ENCODE measurements at places on chromosomes 6 and 20.

- H3K4me3 ChIP-seq, result no peak overlapping the region
- no peak overlapping the region for H3K27ac ChIP-seq
- DNase-seq, result no peak
- H3K4me1 ChIP-seq, result no peaks in the 10 kb centered on the region
- H3K36me3 ChIP-seq, result no peaks in the 10 kb centered on the region
Observed at GRCh38 chr6:43803055-43803782, 33.2 kb downstream of the VEGFA start.

GRCh38 chr6:69758214-69758613, 38.6 kb downstream of the LMBRD1 start:
- no peak overlapping the region for H3K27ac ChIP-seq
- DNase-seq, result no peak
- no peaks in the 10 kb centered on the region for H3K27me3 ChIP-seq
- peaks cover 5% of the 10 kb centered on the region for H3K4me1 ChIP-seq

DNA sequence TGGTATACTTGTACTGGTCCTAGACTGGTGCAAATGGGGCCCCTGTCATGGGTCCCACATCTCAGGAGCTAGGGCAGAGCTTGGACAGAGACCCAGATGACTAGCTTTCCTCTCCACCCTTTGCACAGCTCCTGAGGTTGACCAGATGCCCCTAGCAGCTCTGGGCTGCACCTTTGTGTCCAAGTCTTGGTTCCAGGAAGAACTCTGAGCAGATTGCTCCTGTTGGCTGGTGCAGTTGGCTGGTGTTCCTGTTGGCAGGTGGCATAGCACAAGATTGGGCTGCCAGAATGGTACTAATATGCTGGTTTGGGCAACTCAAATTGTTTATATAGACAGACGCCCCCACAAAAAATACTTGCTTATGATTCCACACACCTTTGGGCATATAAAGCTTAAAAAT, 89.4 kb upstream of the EZR start:
- peaks cover 8% of the 10 kb centered on the region for H3K4me1 ChIP-seq
- no peak overlapping the region for H3K27ac ChIP-seq
- no peaks in the 10 kb centered on the region for H3K27me3 ChIP-seq
- DNase-seq, result no peak

DNA sequence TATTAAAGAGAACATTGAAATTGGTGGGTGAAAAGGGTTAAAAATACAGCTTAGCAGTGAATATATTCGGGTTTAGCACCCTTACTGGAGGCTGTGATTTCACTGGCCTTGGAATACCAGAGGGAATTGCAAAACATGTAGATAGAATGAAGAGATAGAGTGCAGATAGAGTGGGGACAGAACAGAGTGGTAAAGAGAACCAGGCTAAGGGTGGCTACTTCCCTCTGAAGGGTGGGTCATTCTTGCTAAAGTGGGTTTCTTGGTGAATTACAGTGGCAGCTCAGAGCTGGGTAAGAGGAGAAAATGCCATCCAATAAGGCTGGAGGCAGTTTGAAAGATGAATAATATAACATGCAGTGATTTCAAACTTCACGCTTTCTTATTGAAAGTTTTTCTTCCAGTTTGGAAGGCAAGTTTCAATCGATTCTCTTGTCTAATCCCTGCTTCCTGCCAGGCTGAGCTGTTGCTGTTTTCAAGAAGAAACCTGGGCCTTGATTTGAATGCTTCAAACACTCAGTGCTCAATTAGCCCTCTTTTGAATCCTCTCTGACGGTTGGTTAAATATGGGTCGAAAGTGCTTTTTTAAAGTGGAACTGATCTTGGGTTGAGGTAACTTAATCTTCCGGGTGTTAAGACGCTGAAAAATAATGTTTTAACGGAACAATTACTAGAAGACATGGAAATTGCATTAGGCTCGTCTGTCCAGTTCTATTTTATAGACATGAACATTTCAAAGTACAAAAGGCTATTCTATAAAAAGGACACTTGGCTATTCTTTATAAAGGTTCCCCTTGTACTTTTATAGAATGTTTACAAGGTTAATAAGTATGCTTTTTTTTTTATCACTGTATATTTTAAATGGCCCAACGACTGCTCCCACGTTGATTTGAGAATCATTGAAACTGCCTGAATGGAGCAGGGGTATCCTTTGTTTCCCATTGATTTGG, 203.3 kb downstream of the BCAS1 start:
- no peaks in the 10 kb centered on the region for H3K27me3 ChIP-seq
- DNase-seq, result no peak
- H3K27ac ChIP-seq, result peak overlapping the region; percentile 95
- H3K4me1 ChIP-seq, result peaks cover 5% of the 10 kb centered on the region

GRCh38 chr20:43529457-43530153, 22.1 kb downstream of the L3MBTL1 start:
- peaks cover 4% of the 10 kb centered on the region for H3K36me3 ChIP-seq
- no peak overlapping the region for H3K4me3 ChIP-seq
- DNase-seq, result no peak
- no peaks in the 10 kb centered on the region for H3K27me3 ChIP-seq
- H3K27ac ChIP-seq, result no peak overlapping the region
- no peaks in the 10 kb centered on the region for H3K4me1 ChIP-seq

- H3K4me1 ChIP-seq, result peaks cover 3% of the 10 kb centered on the region
- no peak overlapping the region for H3K4me3 ChIP-seq
- no peaks in the 10 kb centered on the region for H3K36me3 ChIP-seq
Observed at GRCh38 chr20:40506537-40506939, 182.5 kb downstream of the MAFB start.

DNA sequence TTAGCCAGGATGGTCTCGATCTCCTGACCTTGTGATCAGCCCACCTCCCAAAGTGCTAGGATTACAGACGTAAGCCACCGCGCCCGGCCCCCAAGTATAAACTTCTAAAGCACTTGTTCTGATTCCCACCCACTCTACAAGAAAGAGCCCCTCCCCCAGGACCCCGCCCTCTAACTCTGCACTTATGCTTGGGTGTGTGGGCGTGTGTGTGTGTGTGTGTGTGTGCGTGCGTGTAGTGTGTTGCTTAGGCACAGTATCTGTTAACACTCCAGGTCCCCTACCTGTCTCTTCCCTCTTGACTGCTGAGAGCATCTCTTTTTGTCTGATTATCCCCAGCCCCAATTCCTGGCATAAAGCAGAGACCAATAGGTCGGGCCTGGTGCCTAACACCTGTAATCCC, 6.0 kb upstream of the PTCRA start:
- no peaks in the 10 kb centered on the region for H3K4me1 ChIP-seq
- no peaks in the 10 kb centered on the region for H3K27me3 ChIP-seq
- H3K27ac ChIP-seq, result no peak overlapping the region
- no peaks in the 10 kb centered on the region for H3K36me3 ChIP-seq
- H3K4me3 ChIP-seq, result no peak overlapping the region

DNA sequence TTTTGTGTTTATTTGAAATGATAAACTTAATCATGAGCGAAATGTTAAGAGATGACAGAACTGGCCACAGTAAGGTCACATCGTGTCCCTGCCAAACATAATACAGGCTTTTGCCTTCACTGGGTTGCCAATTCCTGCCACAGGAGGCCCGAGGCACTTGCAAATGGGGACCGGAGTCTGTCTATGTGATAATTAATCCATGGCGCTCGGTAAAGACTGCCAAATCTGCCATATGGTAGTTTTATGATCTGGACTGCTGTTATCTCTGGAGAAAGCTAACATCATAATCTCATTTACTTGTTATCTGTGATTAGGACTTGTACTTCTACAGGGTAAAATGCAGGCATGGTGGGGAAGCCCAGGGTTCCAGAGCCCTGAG, 170.5 kb upstream of the TSHZ2 start:
- H3K27ac ChIP-seq, result no peak overlapping the region
- no peak for DNase-seq
- H3K4me1 ChIP-seq, result no peaks in the 10 kb centered on the region
- no peaks in the 10 kb centered on the region for H3K36me3 ChIP-seq
- H3K27me3 ChIP-seq, result no peaks in the 10 kb centered on the region

DNA sequence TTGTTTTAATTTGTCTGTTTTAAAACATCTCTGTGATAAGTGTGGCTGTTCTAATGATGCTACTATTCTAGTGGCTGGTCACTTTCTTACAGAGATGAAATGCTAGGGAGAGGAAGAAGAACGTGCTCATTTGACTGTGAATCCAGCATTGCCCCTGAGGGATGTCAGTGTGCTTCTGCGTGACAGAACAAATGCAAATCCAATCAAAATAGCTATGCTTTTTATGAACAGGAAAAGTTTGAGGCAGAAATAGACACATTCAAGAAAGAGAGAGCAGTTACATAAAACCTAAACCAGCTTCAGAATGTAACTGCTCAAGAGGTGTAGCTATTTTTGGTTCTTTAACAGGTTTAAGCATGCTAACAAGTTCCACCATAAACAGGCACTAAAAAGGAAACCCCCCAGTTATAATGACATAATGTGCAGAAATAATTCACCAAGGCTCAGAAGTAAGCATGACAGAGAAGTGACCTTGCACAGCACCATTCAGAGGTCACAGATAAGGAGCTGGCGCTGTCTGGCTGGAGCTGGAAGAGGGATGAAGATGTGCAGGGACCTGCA, 385.3 kb downstream of the EPM2A start:
- no peaks in the 10 kb centered on the region for H3K27me3 ChIP-seq
- H3K4me3 ChIP-seq, result no peak overlapping the region
- H3K27ac ChIP-seq, result no peak overlapping the region
- H3K36me3 ChIP-seq, result no peaks in the 10 kb centered on the region
- DNase-seq, result no peak
